ENCODE measurements at places on chromosomes 12 and 14.

GRCh38 chr12:68269779-68270178 lies 16.4 kb upstream of the IL22 start:
- DNase-seq = no peak

GRCh38 chr14:46840944-46841720 lies 189.6 kb upstream of the RPL10L start:
- DNase-seq = peak; percentile 7

DNA sequence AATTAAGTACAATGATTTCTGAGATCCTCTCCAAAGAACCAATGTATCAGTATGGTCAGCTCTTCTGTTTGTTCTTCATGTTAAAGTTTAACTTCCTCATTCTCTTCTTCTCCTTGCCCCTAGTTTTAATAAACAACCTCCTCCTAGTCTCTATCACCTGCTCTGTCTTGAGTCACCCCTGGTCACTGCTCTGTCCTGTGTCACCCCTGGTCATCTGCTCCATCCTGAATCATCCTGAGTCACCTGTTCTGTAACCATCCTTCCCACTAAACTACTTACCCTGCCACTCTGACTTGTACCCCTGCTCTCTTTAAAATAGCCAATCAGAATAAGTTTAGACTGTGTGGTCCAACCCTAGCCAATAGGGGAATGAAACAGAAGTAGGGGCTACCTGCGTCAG lies 100.5 kb downstream of the ALG10B start:
- DNase-seq = no peak

GRCh38 chr12:83388551-83388950 lies 701.8 kb downstream of the TMTC2 start:
- DNase-seq = no peak

DNA sequence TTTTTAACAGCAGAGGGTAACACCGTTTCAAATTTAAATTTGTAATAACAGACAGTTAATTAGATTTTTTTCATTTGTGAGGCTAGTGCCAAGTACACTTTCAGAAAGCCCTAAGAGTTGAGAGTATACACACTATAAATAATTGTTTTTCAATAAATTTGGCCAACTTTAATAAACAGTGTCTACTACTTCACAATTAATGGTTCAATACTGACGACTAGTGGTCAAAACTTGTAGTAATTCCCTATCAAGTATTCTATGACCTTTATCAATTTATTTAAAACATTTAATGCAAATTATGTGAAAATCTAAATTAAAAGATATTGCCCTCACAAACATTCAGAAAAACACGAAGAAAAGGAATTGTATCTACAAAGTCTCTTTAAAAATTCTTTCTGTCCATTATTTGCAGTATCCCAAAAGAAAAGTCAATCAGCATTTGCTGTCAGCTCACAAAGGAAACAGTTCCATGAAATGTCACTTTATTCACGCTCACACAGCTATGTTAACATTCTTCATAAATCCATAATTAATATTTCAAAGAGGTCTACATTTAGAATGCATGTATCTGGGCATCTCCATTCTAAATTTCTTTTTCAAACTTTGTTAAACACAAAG lies 91.2 kb downstream of the CEP128 start:
- DNase-seq = peak; percentile 26

DNA sequence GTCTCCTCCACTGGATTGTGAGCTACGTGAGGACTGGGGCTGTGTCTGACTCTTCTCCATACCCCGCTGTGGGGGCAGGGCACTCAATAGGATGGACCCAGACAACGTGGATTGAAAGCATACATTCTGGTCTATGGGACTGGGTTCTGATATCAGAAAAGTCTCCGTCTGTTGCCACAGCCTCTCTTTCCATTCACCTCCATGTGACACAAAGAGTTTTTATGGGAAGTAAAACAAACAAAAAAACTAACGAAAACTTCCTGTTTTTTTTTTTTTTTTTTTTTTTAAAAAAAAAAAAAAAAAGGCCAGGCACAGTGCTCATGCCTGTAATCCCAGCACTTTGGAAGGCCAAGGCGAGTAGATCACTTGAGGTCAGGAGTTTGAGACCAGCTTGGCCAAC lies 44.7 kb downstream of the SLC8A3 start:
- no peak for DNase-seq

DNA sequence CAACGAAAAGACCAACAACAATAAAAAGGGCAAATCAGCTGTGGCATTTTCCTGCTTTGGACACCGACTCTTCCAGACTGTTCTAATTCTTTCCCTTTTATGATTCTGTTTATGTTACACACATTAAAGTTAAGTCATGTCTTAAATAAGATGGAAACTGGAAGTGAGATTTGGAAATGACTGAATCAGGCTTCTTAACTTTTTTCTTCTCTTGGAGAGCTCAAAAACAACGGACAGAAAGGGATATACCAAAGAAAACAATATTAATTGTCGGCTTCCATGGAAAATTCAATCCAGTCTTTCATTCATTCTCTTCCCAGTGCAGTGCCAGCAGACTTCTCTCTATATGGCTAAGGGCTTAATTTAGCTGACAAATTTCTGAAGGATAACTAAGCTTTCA lies 214.9 kb upstream of the DDHD1 start:
- DNase-seq = no peak

DNA sequence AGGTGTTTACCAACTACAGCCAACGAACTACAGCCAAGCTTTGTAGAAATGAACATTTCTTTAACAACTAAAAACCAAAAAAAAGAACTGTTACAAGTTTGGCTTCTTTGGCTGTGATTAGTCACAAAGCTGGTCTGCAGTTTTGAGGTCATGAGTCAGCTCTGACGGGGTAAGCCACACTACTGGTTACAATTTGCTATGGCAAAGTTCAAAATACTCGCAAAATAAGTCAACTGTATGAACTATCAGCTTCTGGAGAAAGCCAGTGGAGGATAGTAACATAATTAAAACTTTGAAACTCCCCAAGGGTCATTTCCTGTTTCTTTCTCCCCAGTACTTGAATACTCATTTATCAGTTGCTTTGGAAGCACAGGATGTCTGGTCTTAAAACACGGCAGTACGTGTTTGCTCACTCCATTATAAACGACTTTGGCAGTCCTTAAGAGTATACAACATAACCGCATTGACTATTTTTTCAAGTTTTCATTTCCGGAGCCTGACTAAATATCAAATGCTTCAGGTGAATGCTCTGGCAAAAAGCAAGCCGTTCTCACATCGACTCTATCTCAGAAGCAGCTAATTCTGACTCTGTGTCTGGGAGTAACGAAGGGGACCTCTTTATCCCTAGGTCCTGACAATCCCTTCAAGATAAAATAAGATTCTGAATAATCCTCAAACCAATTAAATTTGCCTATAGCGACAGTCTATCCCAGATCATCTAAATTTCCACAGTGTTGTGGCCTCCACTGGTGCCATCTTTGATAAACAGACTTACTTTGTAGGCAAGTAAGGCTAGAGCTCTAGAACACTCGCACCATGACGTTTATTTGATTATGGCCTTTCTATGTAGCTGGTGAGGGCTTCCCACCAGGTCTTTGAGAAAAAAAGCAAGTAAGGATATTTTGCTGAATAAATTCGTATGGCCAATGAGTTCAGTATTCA lies 10.6 kb downstream of the PHLDA1 start:
- DNase-seq = peak; percentile 98

DNA sequence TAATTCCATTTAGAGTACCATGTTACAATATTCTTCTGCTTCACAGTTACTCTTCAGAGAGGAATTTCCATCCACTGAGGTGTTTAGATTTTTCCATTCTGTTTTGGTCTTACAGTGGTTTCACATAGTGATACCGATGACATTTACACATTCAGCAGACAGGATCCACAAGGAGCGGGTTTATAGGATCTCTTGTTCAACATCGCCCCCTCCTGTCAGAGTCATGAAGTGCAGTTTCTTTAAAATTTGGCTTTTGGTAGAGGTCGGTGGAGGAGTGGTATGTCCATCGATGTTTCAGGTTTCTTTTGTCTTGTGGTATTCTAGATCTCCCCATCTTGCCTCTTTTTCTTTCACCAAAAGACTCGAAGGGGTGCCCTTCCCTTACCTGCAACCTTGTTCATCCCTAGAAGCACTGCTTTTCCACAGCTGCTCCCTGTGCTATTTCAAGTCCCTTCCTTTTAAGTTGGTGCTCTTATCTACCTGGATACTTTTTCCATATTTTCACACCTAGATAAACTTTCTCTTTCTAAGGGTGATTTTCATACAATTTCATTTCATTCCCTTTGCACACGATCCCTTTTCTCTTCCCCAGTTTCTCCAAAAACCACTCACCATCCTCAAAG lies 181.3 kb downstream of the ITPR2 start:
- peak; percentile 63 for DNase-seq

DNA sequence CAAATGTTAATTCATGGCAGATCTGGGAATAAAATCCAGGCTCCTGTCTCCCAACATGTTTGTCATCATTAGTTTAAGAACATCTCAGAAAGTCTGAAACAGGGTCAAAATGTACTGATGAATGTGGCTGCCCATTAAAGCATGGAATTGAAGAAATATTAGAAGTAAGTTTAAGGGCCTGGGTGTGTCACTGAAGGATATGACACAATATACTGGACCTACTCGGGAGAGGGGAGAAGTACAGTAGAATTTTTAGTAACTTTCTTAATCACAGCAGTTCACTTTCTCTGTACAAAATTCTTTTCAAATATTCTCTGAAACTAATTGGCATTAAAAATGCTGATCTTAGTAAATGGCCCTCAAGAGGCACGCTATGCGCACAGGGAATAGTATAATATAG lies 185.5 kb downstream of the ETV6 start:
- DNase-seq = no peak

GRCh38 chr14:23171222-23171975 lies 12.1 kb downstream of the SLC7A8 start:
- peak; percentile 75 for DNase-seq

DNA sequence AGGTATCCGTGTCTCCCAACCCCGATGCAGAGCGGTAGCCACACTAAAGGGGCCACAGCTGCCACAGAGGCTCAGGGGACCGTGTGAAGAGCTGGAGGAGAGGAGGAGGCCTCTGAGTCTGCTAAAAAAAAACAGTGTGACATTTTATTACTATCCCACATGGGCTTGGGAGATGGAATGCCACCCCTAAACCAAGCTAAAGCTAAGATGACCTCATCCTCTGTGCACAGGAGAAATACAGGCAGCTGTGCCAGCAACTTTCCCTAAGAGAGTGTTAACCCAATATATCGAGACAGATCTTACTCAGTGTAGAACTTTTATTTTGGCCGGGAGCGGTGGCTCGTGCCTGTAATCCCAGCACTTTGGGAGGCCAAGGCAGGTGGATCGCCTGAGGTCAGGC lies 18.0 kb downstream of the BCL2L14 start:
- no peak for DNase-seq

DNA sequence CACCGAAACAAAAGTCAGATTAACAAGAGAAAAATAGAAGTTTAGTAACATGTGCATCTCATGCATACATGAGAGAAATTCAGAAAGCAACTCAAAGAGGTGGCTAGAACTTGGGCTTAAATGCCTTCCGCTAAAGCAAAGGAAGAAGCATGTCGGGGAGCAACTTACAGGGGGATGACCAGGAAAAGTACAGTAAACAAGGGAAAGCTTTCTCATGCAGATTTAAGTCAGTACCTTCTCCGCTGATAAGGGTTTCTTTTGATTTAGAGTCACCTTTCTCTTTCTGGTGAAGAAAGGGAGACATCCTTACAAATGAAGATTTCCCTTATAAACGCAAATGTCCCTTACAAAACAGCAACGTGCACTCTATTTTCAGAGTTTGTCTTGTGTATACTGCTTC lies 6.0 kb upstream of the RNASE6 start:
- DNase-seq = no peak
